ENCODE measurements at places on chromosomes 5 and 9.

DNA sequence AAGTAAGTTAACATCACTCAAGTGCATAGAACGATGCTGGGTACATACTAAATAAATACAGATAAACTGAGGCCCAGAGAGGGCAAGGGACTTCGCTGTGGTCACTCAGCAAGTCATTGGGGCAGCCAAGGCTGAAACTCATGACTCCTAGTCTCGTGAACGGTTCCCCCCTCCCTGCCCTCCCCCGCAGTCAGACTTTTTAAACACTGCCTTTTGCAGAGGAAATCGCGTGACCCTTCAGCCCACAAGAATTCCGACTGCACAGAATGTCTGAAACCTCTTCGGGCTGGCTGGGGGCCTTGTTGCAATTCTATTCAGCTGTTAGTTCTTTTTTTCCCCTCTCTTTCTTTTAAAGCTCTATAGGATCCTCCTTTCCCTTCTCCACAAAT, 28.1 kb downstream of the NEK6 start:
- peak; percentile 95 for DNase-seq

- DNase-seq = no peak
These were observed 21.2 kb upstream of the LOX start for GRCh38 chr5:122099060-122099790.

- no peak for DNase-seq
These were observed 46.9 kb downstream of the VCAN start for GRCh38 chr5:83518319-83519061.

- DNase-seq = no peak
These were observed 222.4 kb upstream of the IRX4 start for GRCh38 chr5:2105141-2105540.

- DNase-seq = no peak
These were observed 33.8 kb upstream of the OTULIN start for GRCh38 chr5:14630671-14631070.
